ENCODE measurements at places on chromosomes 16 and 17.

DNA sequence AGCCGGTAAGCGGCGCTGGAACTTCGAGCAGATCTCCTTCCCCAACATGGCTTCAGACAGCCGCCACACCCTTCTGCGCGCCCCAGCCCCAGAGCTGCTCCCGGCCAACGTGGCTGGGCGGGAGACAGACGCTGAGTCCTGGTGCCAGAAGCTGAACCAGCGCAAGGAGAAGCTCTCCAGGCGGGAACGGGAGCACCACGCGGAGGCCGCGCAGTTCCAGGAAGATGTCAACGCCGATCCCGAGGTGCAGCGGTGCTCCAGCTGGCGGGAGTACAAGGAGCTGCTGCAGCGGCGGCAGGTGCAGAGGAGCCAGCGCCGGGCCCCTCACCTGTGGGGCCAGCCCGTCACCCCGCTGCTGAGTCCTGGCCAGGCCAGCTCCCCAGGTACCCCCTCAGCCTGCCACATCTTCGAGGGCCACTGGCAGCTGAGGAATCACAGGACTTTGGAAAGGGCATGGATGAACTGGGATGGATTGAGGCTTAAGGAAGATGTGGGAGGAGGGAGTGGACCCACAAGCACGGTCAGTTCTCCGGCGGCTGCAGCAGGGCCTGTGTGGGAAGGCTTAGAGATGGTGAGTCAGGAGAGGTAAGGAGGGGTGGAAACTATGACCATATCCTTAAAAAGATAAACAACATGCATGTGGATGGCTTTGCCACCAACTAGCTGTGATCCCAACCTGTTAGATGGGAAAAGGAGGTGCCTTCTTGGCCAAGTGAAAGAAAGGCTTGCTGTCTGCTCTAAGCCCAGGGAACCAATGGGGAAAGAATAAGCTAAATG, 3.4 kb upstream of the LLGL2 start:
- no peak for DNase-seq

GRCh38 chr17:41992576-41992975, 24.7 kb downstream of the DNAJC7 start:
- DNase-seq, result peak; percentile 50

DNA sequence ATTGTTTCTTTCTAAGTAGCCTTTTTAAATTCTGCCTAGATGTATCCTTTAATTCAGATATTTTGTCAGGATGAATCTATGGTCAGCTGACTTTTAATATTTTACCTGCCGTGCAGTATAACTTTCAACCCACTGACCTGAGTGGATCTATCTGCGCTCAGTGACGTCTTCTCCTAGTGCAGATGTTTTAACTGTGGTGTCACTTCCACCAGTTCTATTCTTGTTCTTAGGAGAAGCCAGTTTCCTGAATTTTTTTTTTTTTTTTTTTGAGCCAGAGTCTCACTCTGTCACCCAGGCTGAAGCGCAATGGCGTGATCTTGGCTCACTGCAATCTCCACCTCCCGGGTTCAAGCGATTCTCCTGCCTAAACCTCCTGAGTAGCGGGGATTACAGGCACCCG, 5.0 kb upstream of the TM4SF5 start:
- DNase-seq, result no peak

DNA sequence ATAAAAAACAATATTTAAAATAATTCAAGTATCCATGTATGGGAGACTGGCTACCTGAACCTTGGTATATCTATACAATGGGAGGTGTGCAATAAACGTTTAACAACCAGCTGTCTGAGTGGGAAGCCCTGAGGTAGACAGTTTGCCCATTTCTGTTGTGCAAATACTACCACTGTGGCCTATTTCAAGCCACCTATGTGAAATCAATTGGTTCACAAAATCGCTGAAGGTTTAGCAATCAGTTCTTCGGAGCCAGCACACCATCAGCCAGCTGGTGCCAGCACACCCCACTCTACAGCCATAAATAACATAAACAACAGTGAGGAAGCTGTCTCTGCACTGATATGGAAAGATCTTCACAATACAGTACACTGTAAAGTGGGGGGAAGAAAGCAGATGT, 46.7 kb upstream of the KDM8 start:
- DNase-seq, result no peak

GRCh38 chr17:58324056-58324408, 4.6 kb downstream of the TSPOAP1 start:
- no peak for DNase-seq

Data from posterior cingulate gyrus (tissue), 11 donors.